ENCODE measurements at places on chromosomes 16 and 17. TPM values are rescaled to one million over a fixed set of nuclear protein-coding genes. Genes with fewer than 3 reads are reported as not detected.

GRCh38 chr17:81052199-81052997, 17.4 kb downstream of the BAIAP2 start:
- no peak for DNase-seq

DNA sequence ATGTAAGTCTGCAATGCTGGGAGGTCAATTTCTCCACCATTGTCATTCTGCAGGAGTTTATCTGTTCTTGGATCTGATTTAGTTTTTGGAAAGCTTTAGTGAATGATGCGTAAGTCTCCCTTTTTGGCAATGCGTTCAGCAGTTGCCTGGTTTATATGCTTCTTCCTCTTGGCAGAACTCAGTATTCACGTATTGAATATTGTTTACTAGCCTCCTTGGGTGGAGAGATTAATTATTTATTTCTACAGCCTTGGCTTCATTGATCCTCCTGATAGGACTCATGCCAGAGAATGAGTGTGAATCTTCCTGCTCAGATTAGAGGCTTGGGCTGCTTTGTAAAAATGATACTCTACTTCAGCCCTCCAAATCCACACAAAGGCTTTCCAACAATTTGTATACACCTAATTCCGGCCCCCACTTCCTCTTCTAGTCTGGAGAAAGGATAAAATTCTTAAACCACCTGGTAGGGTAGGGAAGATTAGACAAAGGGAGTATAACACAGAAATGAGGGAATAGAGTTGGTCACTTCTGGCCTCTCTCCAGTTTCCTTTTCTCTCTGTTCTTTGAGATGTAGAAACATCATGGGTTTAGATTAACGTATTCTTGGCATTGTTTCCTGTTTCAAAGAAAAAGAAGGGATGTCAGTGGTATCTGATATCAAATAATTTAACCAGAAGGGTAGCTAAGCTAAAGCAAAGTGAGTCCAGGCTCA, 929.8 kb downstream of the KCNJ2 start:
- no peak for DNase-seq

- DNase-seq: peak; percentile 60
Observed at GRCh38 chr17:40564883-40565768, at the start of gene CCR7. CCR7 (minus strand) TSS chr17:40565472; CDS start chr17:40565409, 63 bp downstream.

PSME3IP1 gene
- 58.1 TPM for total RNA-seq

SCNN1G gene
- total RNA-seq: not detected

Measured in cardiac septum (tissue), 1 donor.